ENCODE measurements at places on chromosomes 4 and X. TPM values are rescaled to one million over a fixed set of nuclear protein-coding genes. Genes with fewer than 3 reads are reported as not detected.
A peak's percentile ranks its signal among the peaks of the same experiment; 100 is the strongest.

DNA sequence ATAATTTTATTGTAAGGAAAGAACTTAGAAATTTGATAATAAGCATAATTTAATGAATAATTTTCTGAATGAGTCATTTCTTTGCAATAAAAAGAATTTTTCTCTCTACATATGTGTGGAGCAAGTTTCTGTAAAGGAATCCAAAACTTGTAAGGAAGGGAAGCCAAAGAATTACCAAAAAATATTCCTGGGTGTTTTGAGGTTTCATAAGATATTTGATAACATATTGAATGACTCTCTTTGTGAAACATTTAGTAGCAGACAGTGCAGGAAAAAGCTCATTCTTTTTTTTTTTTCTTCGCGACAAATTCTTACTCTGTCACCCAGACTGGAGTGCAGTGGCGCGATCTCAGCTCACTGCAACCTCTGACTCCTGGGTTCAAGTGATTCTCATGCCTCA is 469.0 kb upstream of the MAGEB2 start:
- DNase-seq: no peak

GRCh38 chrX:19360903-19361302 is 17.2 kb downstream of the PDHA1 start:
- DNase-seq: no peak

DNA sequence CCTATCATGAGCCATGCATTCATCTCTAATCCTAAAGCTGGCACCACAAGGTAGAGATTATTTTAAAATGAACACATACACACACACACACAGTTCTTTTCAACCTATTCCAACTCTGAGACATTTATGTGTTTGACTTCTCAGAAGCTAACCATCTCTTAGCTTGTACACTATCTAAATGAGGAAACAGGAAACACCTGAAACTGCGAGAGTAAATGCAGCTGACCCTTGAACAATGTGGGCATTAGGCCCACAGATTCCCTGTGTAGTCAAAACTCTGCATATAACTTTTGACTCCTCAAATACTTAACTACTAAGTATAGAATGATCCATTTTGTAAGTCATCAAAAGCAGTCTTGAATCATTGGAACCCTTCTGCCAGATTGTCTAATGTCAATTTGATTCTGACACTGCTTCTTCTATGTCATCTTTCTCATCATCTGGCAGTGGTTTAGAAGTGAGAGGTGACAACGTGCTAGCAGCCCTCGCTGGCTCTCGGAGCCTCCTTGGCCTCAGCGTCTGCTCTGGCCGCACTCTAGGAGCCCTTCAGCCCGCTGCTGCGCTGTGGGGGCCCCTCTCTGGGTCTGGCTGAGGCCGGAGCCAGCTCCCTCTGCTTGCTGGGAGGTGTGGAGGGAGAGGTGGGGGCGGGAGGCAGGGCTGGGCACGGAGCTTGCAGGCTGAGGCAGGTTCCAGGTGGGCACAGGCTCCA is 21.4 kb upstream of the IL15 start:
- DNase-seq: no peak

- DNase-seq: no peak
These were observed 38.7 kb downstream of the ABLIM2 start for GRCh38 chr4:8119877-8120276.

GRCh38 chrX:99722094-99722493 is 688.0 kb downstream of the PCDH19 start:
- DNase-seq: no peak

- DNase-seq: no peak
These were observed 173.0 kb upstream of the PCDH18 start for GRCh38 chr4:137705171-137705783.

DNA sequence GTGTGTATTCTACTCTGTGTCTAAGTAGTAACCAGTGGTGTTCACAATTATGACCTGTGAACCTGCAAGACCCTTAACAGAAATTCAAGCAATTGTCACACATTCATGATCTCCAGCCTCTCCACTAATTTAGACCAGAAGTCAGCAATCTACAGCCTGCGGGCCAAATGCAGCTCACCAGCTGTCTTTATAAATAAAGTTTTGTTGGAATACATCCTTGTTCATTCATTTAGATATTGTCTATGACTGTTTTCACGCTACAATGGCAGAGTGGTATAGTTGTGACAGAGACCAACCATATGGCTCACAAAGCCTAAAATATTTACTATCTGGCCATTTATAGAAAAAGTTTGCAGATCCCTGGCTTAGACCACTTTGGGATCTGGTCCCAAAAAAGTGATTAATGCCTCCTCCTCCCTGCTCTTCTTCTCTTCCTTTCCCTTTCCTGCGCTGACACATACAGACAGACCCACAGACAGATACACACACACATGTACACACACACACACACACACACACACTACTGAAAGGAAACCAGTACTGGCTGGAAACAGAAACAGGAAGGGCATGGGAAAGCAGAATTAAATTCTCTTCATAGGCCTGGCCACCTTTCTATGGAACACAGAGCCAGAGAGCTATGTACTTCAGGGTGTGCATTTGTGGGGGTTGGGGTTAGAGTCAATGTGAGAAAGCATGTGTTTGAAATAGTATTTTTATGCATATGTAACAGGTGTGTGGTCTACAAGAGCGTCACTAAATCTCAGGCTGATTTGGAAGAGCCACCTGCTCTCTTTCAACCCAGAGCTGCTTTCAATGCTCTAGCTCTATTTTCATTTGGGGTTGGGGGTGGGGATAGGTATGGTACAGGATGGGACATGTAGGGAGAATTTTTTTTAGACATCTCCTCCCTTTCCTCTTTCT is 49.7 kb upstream of the TMEM164 start:
- no peak for DNase-seq

DNA sequence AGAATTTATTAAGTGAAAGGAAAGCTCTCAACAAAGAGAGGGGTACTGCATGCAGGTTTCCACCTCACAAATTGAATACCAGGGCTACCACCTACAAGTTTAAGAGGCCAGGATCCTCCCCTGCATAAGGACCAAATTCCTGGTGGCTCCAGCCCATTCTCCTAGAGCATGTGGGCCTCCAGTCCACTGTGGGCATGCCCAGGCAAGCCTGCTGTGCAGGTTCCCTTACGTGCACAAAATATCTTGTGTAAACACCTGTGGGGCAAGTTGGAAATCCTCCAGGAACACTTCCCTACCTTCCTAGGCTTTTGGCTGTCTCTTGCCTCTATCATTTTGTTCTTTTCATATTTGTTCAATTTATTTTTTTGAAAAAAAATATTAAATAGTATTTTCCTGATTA is 724.3 kb downstream of the ARAP2 start:
- no peak for DNase-seq

DNA sequence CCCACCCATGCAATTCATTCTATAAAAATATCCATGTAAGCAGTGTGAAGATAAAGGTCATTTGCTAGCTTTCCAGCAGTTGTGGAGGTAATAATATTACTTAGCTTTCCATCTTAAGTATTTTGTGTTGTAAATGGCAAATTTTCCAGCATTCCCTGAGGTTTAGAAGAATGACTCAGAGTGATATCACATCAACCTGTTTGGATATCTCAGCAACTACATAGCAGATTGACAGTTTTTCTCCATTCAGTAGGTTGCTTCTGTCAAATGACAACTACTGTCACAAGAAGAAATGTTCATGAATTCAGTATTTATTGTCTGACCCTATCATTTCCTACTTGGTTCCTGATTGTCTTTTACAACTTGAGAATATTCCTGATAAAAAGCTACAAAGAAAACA is 434.9 kb upstream of the GALNTL6 start:
- DNase-seq: no peak

DNA sequence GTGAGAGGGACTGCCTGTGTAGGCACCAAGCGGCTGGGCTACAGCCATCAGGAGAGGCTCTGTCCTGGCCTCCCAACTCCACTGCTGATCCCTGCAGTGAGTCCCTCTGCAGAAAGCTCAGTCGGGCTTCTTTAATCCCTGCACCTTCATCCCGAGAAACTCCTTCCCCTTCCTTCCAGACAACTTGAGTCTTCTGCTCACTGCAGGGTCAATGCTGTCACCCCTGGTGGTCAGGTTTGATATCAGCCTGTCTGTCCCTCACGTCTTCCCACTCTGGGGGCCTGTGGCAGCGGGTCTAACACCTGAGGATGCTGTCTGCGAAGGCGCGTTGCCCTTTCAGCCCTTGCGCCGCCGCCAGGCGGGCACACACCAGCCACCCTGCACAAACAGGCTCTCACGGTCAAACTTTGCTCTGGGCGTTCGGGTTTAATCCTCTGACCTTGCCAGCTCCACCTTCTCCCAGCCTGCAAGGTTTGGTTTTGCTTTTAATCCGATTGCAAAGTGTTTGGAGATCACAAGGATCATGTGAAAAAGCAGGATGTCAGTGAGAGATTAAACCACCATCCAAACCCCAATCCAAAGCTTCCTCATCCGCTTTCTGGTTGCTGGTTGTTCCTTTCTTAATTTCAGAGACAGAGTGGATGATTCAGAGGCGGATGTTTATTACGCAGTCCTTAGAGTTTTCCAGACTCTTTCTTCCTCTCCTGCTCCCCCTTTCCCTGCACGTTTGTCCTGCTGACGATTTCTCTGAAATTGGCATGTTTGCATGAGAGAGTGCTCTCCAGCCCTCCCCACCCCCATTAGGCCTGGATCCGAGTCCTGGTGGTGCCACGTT is 74.8 kb upstream of the SLC34A2 start:
- no peak for DNase-seq

DNA sequence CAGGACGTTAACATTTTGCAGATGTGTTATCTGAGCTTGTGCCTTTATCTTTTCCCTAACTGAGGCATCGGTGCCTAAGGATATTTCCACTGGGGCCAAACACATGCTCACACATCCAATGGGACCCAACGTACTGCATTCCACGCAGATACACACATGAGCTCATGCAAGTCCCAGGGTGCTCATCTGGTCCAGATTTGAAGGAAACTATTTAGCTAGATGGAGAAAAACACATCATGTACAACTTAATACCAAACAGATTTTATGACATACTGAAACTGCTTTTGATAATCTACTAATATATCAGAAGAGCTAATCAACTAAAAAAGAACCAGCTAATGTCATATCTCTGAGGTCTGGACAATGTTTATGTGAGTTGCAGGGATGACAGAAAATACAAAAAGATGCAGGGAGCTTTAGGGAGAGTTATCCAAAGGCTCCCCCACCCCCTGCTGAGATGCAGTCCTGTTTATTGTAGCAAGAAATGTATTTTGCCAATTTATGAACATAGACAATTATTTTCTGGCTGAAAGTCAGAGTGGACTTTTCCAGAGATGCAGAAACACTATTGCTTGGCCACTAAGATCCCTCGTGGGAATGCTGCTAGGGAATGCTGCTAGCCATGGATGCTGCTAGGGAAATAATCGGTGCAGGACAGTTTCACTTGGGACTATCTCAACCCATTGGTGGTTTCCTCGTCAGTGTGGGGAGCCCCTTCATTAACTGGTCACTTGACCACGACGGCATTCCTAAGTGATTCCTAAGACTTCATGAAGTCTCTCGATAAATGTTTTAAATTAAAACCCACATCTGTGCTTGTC is 172.8 kb downstream of the SMIM20 start:
- DNase-seq: no peak

DNA sequence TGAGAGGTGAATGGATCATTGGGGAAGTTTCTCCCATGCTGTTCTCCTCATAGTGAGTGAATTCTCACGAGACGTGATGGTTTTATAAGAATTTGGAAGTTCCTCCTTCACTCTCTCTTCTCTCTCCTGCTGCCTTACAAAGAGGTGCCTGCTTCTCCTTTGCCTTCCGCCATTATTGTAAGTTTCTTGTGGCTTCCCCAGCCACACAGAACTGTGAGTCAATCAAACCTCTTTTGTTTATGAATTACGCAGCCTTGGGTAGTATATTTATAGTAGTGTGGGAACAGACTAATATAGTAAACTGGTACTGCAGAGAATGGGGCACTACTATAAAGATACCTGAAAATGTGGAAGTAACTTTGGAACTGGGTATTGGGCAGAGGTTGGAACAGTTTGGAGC is 7.8 kb upstream of the CTAG2 start:
- no peak for DNase-seq

GRCh38 chr4:88070031-88070430 is 62.6 kb downstream of the PKD2 start:
- no peak for DNase-seq

GRCh38 chr4:44725726-44726037 is 674 bp downstream of the GNPDA2 start:
- no peak for DNase-seq

- DNase-seq: no peak
These were observed 126.9 kb upstream of the BCOR start for GRCh38 chrX:40224658-40225057.

DNA sequence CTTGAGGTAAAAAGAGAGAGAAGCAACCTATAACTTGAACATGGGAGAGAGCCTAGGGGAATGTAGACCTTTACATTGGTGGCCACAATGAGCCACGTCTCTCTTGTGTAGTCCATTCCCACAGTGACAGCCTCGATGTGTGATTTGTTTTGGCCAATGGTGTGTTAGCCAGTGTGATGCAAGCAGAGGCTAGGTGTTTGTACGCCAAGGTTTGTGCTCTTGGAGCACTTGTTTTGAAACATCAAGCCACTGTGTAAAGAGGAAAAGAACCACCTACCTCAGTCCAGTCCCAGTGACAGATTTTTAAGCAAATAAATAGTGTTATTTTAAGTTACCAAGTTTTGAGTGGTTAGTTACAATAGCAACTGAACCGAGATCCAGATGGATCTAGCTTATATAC is 23.9 kb upstream of the TMEM192 start:
- DNase-seq: no peak

GRCh38 chr4:77308843-77309242 is 151.8 kb downstream of the CCNG2 start:
- no peak for DNase-seq

- DNase-seq: peak; percentile 42
These were observed 28.5 kb upstream of the FGF2 start for GRCh38 chr4:122798101-122798500.

DNA sequence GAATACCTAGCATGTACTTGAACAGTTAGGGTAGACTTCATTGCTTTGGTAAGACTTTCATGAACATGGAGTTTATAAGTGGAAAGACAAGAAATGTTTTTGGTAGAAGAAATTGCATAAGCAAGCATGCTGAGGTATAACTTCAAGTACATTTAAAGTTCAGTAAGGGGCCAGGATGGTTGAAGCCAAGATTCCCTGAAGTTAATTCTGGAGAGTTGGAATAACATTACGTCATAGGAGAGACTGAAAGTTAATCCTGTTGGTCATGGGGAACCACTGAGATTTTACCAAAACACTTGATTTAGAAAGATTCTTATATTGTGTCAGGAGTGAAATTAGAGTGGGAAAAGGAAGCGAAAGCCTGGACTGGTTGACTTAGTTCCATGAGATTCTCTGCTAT is 767.5 kb upstream of the MAGEB2 start:
- no peak for DNase-seq

The NLGN4X gene
- 5.4 TPM for total RNA-seq

The ACSL1 gene
- 380 TPM for total RNA-seq

The SMIM10 gene
- 6.2 TPM for total RNA-seq

The RTL9 gene
- total RNA-seq: 0.63 TPM

The KIT gene
- 2.3 TPM for total RNA-seq

The MMRN1 gene
- total RNA-seq: 12.5 TPM

The CT45A2 gene
- not detected for total RNA-seq

The SAGE1 gene
- not detected for total RNA-seq

All from left cardiac atrium (tissue), 4 donors.